Stimulated activated CD8-positive, alpha-beta memory T cell treated with anti-CD3 and anti-CD28 coated beads, Interleukin-4, amount 100 ng/mL, for 1 hour (primary cell): ENCODE measurements at places on chromosomes 2 and 18.

GRCh38 chr2:240429872-240430491, 5.5 kb upstream of the GPC1 start:
- DNase-seq: no peak

DNA sequence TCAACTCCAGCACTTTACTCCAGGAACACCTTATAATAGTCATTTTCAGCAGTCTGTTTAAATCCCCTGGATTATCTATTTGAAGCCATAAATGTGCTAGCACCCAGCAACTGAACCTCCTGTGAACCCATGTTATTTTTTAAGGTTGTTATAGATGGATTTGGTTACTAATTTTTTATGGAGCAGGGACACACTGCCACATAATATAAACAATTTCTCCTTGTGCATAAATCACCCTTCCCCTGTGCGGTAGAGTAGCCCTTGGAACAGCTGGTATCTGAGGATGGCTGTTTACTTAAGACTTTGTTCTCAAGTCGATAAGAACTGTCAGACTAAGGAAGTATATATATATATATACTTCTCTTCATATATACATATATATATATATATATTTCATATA, 367.4 kb downstream of the EPHA4 start:
- DNase-seq: no peak

GRCh38 chr18:75284566-75284965, 74.0 kb downstream of the TSHZ1 start:
- DNase-seq: no peak

DNA sequence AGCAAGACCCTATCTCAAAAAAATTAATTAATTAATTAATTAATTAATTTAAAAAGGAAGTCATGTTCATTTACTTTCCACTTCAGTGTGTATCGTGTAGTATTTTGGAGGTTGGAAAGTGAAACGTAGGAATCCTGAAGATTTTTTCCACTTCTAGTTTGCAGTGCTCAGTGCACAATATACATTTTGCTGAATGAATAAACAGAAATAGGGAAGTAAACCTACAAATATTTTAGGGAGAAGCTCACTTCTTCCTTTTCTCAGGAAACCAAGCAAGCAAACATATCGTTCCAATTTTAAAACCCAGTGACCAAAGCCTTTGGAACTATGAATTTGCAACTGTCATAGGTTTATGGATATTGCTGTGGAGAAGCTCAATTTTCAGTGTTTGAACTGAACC, 27.8 kb downstream of the SLC14A1 start:
- no peak for DNase-seq

DNA sequence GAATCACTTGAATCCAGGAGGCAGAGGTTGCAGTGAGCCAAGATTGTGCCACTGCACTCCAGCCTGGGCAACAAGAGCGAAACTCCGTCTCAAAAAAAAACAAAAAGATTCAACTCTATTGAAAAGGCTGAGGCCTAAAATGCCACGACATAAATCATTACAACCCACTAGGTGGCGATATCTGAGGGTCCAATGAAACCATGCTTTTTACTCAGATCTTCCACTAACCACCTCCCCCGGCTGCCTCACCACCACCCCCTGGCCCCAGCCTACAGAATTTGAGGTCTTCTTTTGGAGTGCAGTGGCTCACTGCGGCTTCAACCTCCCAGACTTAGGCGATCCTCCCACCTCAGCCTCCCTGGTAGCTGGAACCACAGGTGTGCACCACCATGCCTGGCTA, 57.5 kb downstream of the AP1S3 start:
- DNase-seq: no peak

- no peak for DNase-seq
Observed at GRCh38 chr18:39274535-39274934, 1708.9 kb upstream of the CELF4 start.

DNA sequence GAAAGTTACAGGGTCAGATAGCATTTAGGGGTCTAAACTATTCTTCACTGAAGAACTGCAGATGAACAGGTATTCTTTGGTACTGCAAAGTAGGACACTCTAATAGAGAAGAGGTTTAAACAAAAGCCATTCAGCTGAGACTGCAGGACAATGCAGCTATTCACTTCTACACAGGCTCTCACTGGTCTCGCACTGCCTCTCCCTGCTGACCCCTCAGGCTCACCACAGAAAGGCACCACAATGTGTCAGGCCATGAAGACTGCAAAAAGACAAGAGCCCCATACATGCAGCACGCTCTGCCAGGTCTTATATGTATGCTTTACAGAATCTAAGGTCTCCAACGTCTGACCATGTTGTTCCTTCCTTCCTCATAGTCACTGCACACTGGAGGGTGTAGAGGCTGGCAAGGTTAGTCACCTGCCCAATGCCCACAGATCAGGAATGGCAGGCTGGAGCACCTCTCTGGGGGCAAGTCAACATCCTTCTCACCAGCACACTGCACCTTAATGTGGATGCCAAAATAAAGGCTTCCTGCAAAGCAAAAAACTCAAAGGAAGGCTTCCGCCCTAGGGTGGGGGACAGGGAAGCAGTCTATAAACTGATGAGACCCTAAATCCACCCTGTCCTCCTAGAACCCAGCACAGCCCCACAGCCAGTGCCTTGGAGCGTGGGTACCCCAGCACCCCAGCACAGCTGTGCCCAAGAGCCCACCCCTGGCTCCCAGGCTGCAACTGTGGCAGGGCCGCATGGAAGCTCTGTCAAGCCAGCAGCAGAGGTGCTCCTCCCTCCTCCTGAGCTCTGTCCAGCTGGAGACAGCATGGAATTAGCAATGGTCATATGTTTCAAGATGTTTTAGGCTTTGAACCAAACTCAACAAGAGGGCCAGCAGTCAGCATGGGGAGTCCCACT, 10.7 kb upstream of the RNU4ATAC start:
- no peak for DNase-seq

GRCh38 chr2:120711694-120712093, 24.0 kb upstream of the GLI2 start:
- DNase-seq: no peak

DNA sequence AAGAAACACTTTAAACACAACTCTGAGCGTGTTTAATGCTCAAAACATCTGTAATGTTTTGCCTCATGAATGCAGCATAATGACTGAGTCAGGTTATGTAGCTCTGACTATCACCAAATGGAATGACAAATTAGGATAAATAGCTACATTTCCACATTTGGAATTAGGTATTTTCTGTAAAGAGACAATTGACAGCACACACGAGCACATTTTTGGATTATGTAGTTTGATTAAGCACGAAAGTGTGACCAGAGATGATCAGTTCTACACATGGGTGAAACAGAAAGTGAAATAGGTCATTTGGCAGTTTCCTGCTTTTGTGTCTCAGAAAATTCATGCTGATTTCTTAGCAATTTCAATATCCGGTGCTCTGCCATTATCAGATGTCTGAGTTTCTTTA, 29.0 kb downstream of the LPIN1 start:
- DNase-seq: no peak

- no peak for DNase-seq
Observed at GRCh38 chr18:2590303-2590702, 18.9 kb downstream of the NDC80 start.

DNA sequence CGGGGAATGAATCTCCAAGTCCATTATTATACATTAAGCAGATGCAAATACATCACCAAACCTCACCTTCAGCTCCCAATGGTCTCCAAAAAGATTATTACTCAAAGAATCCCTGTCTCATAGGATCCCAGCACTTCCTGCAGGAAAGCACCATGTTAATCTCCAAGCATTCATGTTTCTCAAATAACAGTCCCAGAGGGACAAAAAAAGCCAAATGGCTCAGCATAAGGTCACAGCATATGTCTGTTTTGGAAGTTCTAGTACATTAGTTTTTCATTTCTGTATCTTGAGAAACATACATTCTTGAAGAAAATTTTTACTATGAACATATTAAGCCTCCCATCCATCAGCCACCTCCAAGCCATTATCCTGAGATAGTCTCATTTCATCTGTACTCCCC, 103.3 kb downstream of the METTL4 start:
- no peak for DNase-seq

- DNase-seq: no peak
Observed at GRCh38 chr2:85106489-85107180, 26.6 kb upstream of the TCF7L1 start.

GRCh38 chr2:73232403-73233153, 461 bp downstream of the PRADC1 start:
- DNase-seq: no peak

GRCh38 chr2:169446452-169446851, 32.8 kb upstream of the BBS5 start:
- DNase-seq: no peak

- no peak for DNase-seq
Observed at GRCh38 chr2:196610796-196611195, 28.7 kb upstream of the CCDC150 start.

- no peak for DNase-seq
Observed at GRCh38 chr18:36314754-36315153, 17.2 kb downstream of the FHOD3 start.

GRCh38 chr18:13422541-13423147, 204.1 kb downstream of the LDLRAD4 start:
- no peak for DNase-seq

GRCh38 chr2:7905756-7906155, 776.1 kb upstream of the ID2 start:
- DNase-seq: no peak

- DNase-seq: no peak
Observed at GRCh38 chr2:64932371-64933216, 56.6 kb upstream of the SLC1A4 start.

- DNase-seq: no peak
Observed at GRCh38 chr2:222404151-222404905, 20.0 kb upstream of the SGPP2 start.

GRCh38 chr2:27494284-27494943, 586 bp downstream of the FNDC4 start:
- no peak for DNase-seq

- DNase-seq: no peak
Observed at GRCh38 chr18:73232933-73233332, 365.1 kb upstream of the NETO1 start.

DNA sequence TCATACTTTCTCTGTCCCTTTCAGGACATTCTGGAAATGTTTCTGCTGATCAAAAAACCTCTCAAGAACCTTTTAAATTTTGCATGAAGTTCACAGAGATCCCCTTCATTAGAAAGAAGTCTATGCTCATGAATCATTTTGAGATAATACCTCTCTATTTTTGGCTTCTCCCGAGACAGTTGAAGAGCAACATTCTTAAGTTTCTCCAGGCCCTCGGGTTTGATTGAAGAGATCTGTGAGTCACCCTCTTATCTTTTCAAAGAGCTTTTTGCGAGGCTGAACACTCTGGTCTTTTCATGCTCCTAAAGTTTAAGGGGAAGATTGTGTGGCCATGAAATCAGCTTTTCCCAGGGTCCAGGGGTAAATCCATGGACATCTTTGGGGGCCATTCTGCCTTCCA, 354.2 kb downstream of the FBXO15 start:
- no peak for DNase-seq

DNA sequence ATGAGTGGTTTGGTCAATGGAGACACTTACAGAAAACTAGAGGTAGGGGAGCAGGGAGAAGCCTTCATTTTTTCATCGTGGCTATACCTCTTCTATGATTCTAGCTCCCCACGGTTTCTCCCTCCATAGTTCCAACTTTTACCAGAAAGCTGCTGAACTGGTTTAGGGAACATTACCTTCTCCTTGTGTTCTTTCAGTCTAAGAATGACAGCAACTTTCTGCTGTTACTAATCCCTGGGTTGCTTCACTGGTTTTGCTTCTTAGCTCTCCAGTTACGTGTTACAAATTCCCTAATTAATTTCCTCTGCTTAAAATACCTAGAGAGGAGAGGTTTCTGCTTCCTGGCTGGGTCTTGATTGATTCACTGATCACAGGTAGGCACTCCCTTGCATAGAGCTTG, 499.9 kb downstream of the SLC4A3 start:
- no peak for DNase-seq

GRCh38 chr18:13431886-13432285, 213.3 kb downstream of the LDLRAD4 start:
- no peak for DNase-seq

DNA sequence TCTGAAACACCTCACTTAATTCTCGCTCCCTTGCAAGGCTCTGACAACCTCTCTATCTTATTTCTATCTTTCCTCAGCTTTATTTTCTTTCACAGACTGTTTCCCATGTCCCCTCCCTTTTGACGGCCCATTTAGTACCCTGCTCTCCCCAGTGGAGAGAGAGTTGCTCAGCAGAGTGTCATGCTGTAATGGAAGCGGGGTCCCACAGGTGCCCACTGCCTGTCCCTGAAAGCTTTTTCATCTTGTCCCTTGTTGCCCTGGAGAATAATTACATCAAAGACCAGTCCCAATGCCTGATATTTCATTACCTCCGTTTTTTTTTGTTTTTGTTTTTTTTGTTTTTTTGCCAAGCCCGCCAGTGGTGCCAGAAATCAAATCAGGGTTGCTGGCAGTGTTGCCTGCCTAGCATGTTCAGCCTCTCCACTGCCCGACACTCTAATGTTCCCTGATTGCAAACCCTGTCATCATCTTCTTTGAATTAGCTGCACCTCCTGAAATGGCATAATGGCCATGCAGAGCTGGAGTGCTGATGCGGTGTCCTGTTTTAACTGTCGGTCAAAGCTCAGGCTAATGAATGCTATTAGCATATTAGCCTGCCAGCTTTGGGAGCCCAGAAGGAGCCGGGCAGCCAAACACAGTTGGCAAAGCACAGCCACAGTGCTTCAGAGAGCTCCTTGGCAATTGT, 71.2 kb upstream of the CAVIN2 start:
- DNase-seq: no peak

DNA sequence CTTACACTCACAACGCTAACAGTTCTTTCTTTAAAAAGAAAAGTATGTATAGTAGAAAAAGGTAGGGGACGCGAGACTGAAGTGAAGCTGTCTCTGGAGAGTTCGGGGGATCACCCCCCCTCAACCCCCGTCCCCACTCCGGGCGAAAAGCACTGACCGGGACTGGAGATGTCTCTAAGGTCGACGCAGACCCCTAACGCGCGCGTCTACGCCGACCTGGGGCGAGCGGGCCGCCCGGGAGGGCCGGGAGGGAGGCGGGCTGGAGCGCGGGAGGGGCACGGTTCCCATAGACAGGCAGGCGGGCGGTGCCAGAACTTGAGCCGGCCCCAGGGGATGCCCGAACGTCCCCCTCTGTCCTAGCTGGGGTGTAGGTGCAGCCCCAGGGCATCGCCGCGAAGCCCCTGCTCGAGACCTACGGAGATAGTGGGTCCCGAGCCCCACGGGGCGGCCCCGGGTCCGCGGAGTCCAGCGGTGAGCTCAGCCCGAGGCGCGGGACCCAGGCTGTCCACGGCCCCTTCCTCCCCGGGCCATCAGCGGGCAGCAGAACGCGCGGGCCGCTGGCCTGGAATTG, 82.2 kb downstream of the CHRNA1 start:
- no peak for DNase-seq

GRCh38 chr18:38602341-38602740, 1036.7 kb upstream of the CELF4 start:
- no peak for DNase-seq
